ENCODE measurements at places on chromosomes 7 and 10.

- no peaks in the 10 kb centered on the region for H3K4me1 ChIP-seq
- H3K36me3 ChIP-seq: no peaks in the 10 kb centered on the region
- H3K27ac ChIP-seq: no peak overlapping the region
- H3K4me3 ChIP-seq: no peak overlapping the region
Measured at GRCh38 chr10:111243126-111243525, 166.3 kb downstream of the ADRA2A start.

GRCh38 chr10:10294881-10295529, 722.7 kb upstream of the CELF2 start:
- H3K36me3 ChIP-seq: no peaks in the 10 kb centered on the region
- H3K27ac ChIP-seq: no peak overlapping the region
- no peak overlapping the region for H3K4me3 ChIP-seq
- H3K4me1 ChIP-seq: no peaks in the 10 kb centered on the region
- DNase-seq: no peak
- H3K27me3 ChIP-seq: no peaks in the 10 kb centered on the region

GRCh38 chr7:158973440-158973839, 117.1 kb downstream of the DYNC2I1 start:
- no peaks in the 10 kb centered on the region for H3K27me3 ChIP-seq
- H3K4me1 ChIP-seq: no peaks in the 10 kb centered on the region
- no peak overlapping the region for H3K27ac ChIP-seq
- H3K4me3 ChIP-seq: no peak overlapping the region

GRCh38 chr10:60093317-60093716, 187.0 kb upstream of the CCDC6 start:
- no peaks in the 10 kb centered on the region for H3K27me3 ChIP-seq
- no peak overlapping the region for H3K4me3 ChIP-seq
- H3K36me3 ChIP-seq: no peaks in the 10 kb centered on the region
- no peaks in the 10 kb centered on the region for H3K4me1 ChIP-seq
- DNase-seq: no peak

GRCh38 chr7:66634816-66635215, 6.1 kb downstream of the KCTD7 start:
- no peak overlapping the region for H3K27ac ChIP-seq
- peaks cover 7% of the 10 kb centered on the region for H3K36me3 ChIP-seq
- no peak overlapping the region for H3K4me3 ChIP-seq
- H3K4me1 ChIP-seq: peaks cover 3% of the 10 kb centered on the region
- DNase-seq: no peak

All from aorta (tissue), 5 donors.